ENCODE measurements at places on chromosomes 2 and 18.
A peak's percentile ranks its signal among the peaks of the same experiment; 100 is the strongest.

DNA sequence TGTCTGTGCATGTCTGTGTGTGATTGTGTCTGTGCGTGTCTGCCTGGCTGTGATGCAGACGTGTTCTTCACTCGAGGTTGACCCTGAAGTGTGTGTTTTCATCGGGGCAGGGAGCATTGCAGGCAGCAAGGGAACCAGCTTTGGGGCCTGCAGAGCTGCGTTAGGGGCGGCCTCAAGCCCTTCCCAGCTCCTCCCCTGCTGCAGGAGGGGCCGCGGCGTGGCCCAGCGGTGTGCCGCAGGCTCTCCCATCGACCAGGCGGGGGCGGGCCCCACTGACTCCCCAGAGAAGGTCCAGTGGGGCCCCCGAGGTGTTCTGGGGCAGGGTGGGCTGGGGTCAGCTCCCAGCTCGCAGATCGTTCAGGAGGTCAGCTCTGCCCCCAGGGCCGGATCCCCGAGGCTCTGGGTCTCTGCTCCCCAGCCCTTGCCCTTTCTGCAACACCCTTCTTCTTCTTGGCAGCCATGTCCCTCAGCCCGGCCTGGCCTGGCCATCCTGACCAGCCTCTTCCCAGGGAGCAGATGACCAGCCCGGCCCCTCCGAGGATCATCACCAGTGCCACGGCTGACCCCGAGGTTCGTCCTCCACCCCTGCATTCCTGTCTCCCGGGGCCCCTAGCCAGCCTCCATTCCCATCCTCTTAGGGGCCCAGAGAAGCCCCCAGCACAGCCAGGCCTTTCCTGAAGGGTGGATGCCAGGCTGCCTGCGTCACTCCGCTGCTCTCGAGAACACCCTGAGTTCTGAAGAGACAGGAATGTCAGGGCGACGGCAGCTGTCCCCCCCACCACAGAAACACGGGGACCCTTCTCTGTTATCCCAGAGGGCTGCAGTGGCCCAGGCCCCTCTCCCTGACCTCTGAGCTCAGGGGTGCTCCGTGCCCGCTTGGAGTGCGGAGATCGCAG, 11.1 kb upstream of the KLHL30 start:
- no peak for DNase-seq

DNA sequence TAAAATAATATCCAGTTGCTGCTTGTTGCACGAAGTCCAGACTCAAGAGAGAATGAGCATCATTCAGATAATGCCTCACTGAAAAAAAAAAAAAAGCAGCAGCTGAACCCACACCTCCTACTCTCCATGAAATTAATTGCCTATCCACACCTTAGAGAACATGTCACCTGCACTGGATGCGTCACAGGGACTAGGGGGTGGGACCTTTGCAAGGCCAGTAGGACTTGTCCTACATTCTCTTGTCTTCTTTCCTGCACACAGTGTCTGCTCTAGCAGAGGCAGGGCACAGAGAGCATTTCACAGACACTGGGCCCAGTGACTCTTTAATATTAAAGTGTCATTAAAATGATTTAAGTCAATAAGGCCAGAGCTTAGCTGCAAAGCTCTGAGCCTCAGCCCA, at the start of gene ABCA12:
Gene ABCA12, minus strand, starts transcription at position 148 of the 400 bp plus-strand sequence. CDS start 418 bp downstream, outside the sequence.
- DNase-seq: no peak

DNA sequence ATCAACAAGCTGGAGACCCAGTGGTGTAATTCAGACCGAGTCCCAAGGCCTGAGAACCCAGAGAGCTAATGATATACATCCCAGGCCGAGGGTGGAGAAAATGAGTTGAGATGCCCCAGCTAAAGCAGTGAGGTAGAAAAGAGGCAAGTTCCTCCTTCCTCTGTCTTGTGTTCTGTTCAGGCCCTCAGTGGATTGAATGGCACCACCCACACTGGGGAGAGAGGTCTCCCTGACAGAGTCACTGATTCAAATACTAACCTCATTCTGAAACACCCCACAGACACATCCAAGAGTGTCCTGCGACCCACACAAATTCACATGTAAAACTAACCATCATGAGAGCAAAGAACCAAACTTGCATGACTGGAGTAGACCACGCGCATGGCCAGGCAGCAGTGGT, 215.3 kb downstream of the ANAPC1 start:
- no peak for DNase-seq

DNA sequence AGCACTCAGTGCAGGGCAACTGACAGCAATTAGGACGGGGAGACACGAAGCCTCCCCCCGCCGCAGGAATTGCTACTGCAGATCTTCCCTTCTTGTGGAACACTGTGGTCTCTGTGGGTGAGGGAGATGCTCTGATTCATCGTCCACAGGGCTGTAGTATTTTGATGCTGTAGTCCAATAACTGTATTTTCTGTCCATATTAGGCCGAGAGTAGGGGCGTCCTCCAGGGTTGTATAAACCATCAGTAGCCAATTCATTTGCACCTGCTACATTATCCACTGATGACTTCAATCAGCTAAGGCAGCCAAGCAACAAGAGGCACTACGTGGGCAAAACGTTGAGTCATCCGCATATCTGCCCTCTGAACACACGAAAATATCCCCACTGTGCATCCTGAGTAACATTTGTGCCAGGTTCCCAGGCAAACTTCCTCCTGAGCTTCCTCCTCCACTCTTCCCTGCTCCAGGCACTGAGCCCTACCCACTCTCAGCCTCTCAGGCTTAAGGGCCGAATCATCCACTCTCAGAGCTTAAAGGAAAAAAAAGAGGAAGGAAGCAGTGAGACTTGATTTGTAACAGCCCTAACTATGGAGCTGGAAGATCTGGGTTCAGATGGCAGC, 62.1 kb downstream of the LBH start:
- DNase-seq: peak; percentile 93

GRCh38 chr18:48227206-48227605, 182.0 kb downstream of the ZBTB7C start:
- no peak for DNase-seq

- no peak for DNase-seq
Measured at GRCh38 chr18:57466307-57466706, 31.1 kb downstream of the ONECUT2 start.

GRCh38 chr2:47089083-47089464, 66.0 kb downstream of the STPG4 start:
- DNase-seq: no peak

GRCh38 chr18:22524783-22525182, 107.1 kb upstream of the CTAGE1 start:
- DNase-seq: no peak

GRCh38 chr2:904246-905024, 46.2 kb upstream of the SNTG2 start:
- DNase-seq: no peak

GRCh38 chr2:182611009-182611408, 105.0 kb upstream of the DNAJC10 start:
- no peak for DNase-seq

DNA sequence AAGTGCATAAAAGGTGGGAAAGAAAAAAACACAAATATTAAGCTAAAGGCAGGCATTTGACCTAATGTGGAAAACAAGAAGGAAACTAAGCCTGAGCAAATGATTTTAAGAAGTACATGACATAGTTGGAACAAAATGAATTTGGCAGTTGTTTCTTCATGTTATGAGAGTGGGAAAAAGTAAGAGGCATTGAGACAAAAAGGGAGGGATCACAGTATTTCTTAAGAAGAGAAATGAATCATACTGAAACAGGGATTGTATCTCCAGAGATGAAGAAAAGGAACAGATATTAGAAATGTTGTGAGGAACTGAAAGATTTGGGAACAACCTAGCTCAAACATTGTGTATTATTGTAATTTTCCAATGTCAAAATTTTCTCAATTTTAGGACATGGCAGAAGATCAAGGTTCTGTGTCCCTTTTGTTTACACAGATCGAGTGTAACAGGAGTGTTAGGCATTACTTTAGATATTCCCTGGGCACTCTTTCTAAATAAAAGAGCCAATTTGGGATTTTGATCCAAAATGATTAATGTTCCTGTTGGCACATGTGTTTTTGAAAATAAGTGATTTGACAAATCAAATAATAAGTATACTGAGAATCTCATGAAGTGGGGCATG, 98.6 kb downstream of the CALCRL start:
- no peak for DNase-seq

Measured in HS-27A (cell line).